ENCODE measurements at places on chromosomes 1 and 21.

- DNase-seq: no peak
Measured at GRCh38 chr1:36534711-36535412, 52.1 kb upstream of the CSF3R start.

DNA sequence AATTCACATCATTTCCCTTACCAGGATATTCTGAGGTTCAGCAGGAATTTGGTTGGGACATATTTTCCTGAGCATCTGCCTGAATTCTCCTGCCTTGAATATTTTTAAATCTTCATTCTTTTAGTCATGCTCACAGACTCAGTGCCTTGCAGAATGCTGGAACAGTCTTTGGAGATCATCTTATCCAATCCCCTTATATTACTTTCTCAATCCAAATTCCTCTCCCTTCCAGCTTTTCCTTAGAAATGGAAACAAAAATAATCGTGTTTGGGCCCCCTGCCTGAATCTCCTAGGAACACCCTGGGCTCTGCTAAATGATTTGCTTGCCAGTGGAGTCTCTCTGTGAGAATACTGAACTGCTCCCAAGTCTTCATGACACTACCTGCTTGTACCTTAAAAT is 38.4 kb downstream of the LHX8 start:
- peak; percentile 42 for DNase-seq

DNA sequence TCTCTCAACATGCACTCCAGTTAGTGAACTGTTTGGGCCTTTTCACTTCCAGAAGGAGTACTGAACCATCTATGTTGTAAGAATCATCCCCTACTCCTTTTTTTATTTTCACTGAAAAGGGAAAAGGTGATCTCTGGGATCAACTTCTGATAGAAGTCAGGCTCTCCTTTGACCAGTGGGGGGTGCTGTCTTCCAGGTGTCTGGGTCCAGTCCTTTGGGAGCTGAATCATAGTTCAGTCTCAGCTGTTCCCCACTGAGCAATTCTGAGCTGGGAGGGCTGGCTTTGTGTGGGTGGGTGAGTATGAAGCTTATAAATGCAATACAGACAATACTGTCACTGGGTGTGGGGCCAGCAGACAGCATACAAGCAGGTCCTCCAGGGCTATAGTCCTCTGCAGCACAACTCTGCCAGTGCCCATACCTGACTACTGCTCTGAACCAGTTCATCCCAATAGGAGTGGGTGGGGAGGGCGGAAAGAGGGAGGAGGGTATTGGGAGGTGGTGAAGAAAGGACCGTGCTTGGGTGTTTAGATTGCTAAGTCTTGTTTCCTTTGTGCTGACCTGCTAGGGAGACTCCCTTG is 12.5 kb upstream of the SARS1 start:
- DNase-seq: peak; percentile 50

GRCh38 chr1:31007462-31007991 is 58.0 kb downstream of the PUM1 start:
- DNase-seq: peak; percentile 54

DNA sequence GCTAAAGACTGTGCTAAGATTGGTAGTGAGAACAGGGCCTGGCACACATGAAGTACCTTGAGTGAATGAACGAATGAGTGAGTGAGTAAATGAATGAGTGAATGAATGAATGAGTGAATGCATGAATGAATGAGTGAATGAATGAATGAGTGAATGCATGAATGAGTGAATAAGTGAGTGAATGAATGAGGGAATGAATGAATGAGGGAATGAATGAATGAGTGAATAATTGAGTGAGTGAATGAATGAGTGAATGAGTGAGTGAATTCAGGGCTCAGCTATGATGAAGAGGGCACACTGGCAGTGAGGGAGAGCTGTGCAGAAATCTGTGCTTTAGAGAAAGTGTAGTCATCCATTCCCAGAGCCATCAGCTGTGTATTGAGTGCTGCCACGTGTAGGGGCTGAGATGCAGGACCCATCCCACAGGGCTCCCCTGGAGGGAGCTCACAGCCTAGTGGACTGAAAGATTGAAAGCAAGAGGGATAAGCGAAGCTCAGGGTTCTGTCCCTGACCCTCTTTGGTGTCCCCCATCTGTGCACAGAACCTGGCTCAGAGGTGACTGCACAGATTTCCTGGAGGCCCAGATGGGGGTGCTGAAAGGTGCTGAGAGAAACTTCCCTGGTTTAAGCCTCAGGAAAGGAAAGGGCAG is 217.9 kb upstream of the VAMP3 start:
- DNase-seq: no peak

DNA sequence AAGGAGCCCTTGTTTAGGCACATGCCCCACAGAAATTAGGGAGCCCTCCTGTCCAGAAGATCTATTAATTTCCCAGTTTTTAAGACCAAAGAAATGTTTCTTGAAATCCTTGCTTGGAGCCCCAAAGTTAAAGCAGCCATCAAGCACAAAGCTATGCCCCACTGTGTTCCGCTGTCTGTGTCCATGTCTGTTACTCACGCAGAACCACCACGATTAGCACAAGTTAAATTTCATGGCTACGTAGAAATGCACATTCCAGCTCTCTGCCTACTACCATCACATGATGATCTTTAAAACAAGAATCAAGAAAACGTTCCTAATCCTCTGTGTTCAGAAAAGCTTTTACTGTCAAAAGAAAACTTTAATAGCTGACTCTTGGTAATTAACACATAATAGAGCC is 238.5 kb downstream of the RERE start:
- DNase-seq: no peak

DNA sequence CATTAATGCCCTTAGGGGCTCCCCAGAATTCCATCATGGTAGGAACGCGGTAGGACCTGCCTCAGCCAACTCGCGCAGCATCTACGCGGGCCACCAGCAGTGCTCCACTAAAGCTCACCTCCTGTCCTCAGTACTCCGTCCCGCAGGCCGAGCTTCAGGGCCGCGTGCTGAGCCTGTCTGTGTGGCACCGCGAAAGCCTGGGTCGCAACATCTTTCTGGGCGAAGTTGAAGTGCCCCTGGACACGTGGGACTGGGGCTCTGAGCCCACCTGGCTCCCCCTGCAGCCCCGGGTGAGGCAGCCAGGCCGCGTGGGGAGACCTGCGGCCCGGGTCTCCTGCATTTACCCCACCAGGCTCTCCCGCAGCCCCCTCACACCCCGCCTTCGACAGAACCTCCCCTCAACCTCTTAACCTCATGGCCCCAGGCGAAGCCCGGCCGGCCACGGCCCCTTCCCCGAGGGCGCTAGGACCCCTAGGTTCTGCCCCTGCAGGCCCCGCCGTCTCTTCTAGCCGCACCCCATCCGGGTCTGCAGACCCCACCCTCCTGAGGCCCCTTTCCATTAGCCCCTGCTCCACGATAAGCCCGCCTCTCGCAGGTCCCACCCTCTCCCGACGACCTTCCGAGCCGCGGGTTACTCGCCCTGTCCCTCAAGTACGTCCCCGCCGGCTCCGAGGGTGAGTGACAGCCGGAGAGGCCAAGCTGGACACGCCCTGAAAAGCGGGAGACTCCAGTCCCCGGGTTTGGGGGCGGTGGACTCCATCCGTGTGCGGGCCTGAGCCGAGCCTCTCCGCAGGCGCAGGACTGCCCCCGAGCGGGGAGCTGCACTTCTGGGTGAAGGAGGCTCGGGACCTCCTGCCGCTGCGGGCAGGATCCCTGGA is 9.1 kb downstream of the SYTL1 start:
- no peak for DNase-seq

GRCh38 chr1:86854352-86854751 is 59.6 kb downstream of the SELENOF start:
- DNase-seq: no peak

- no peak for DNase-seq
Measured at GRCh38 chr1:153202006-153202405, 1.2 kb upstream of the LELP1 start.

GRCh38 chr1:196558411-196558810 is 49.8 kb downstream of the KCNT2 start:
- peak; percentile 49 for DNase-seq

DNA sequence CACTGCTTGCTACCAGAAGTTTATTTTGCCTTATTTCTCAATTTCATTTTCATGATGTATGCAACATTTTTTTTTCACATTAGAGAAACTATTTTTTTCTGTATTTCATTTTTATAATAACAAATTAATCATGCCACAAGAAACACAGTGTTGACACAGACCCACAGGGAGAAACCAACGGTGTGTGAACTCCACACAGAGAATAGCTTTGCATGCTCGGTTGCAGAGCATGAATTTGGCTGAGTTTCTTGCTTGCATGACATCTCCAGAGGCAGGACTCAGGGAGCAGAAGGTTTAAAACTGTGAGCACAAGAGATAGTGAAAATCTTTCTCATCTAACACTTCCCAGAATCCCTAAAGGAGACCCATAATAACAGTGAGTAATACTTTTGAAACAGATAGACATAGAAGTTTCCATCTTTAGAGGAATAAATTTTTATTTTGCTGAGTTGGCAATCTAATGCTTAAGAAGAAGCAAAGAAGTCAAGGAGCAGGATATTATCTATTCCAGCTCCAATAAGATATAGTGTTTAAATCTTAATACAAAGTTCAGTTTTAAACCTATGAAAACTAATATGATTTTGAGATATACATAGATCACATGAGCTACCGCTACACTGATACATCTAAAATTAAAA is 890.9 kb downstream of the MRPL39 start:
- no peak for DNase-seq
